ENCODE measurements at places on chromosomes 1 and 21. TPM values are rescaled to one million over a fixed set of nuclear protein-coding genes. Genes with fewer than 3 reads are reported as not detected.

KCNAB2 gene
- 4.4 TPM for total RNA-seq

HES3 gene
- total RNA-seq = not detected

KIF21B gene
- 0.37 TPM for total RNA-seq

TGFBR3 gene
- 16.5 TPM for total RNA-seq

PLEKHN1 gene
- total RNA-seq = 0.77 TPM

A3GALT2 gene
- total RNA-seq = not detected

C1QTNF12 gene
- 2.0 TPM for total RNA-seq

C8B gene
- total RNA-seq = not detected

STYXL2 gene
- total RNA-seq = not detected

SERPINC1 gene
- 0.12 TPM for total RNA-seq

SPATA21 gene
- total RNA-seq = not detected

RHBDL2 gene
- total RNA-seq = 0.25 TPM

DIRAS3 gene
- total RNA-seq = 3.0 TPM

CNKSR1 gene
- 0.22 TPM for total RNA-seq

OR2T2 gene
- not detected for total RNA-seq

ORC1 gene
- 3.4 TPM for total RNA-seq

CELA3B gene
- not detected for total RNA-seq

Measured in uterine smooth muscle cell (primary cell).